ENCODE measurements at places on chromosomes 16 and 17. TPM values are rescaled to one million over a fixed set of nuclear protein-coding genes. Genes with fewer than 3 reads are reported as not detected.

HSD11B2 gene
- 0.53 TPM for total RNA-seq

USP36 gene
- total RNA-seq = 109 TPM

PLEKHG4 gene
- total RNA-seq = 15.0 TPM

CCR7 gene
- total RNA-seq = 1.4 TPM

TM4SF5 gene
- total RNA-seq = not detected

ACBD4 gene
- total RNA-seq = 26.4 TPM

KCNJ18 gene
- not detected for total RNA-seq

CLEC18B gene
- 5.8 TPM for total RNA-seq

AANAT gene
- not detected for total RNA-seq

KLHL11 gene
- total RNA-seq = 16.0 TPM

KRTAP2-1 gene
- total RNA-seq = not detected

FOXC2 gene
- 20.0 TPM for total RNA-seq

PABPN1L gene
- total RNA-seq = not detected

AATK gene
- total RNA-seq = 440 TPM

UTS2R gene
- not detected for total RNA-seq

KRTAP2-3 gene
- total RNA-seq = not detected

HLF gene
- 21.4 TPM for total RNA-seq

KCNJ12 gene
- 1.0 TPM for total RNA-seq

KRT33B gene
- total RNA-seq = not detected

PPP1R27 gene
- not detected for total RNA-seq

IKZF3 gene
- total RNA-seq = 2.6 TPM

EVI2B gene
- 15.7 TPM for total RNA-seq

ZNF385C gene
- 3.0 TPM for total RNA-seq

TMC8 gene
- total RNA-seq = 12.5 TPM

TRAPPC1 gene
- total RNA-seq = 78.3 TPM

TNFSF13 gene
- total RNA-seq = 32.7 TPM

IL21R gene
- total RNA-seq = 1.7 TPM

ZNF205 gene
- total RNA-seq = 12.3 TPM

SNAI3 gene
- 0.53 TPM for total RNA-seq

CASKIN1 gene
- total RNA-seq = 1.6 TPM

MYH8 gene
- not detected for total RNA-seq

KRT10 gene
- 34.1 TPM for total RNA-seq
